ENCODE measurements at places on chromosomes 12 and 14.

GRCh38 chr12:42385326-42385841 is 59.4 kb downstream of the PPHLN1 start:
- no peak for DNase-seq

GRCh38 chr12:63955831-63956666 is 111.5 kb downstream of the SRGAP1 start:
- no peak for DNase-seq

DNA sequence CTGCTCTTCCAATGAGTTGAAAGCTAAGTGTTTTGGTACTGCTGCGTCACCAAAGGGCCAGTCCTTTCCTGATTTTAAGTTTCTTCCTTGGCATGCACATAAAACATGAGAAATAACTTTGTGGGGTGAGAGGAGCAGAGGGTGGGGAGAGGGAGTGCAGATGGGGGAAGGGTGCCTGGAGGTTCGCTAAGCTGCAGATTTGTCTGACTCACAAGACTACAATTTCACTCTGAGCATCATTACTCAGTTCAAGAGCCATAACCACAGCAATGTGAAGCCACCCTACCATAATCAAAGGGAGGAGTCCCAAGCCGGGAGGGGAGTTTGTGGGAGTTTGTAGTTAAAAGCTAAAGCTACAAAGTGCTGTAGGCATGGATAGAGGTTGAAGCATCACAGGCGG is 136.1 kb downstream of the ANO2 start:
- DNase-seq: peak; percentile 23

DNA sequence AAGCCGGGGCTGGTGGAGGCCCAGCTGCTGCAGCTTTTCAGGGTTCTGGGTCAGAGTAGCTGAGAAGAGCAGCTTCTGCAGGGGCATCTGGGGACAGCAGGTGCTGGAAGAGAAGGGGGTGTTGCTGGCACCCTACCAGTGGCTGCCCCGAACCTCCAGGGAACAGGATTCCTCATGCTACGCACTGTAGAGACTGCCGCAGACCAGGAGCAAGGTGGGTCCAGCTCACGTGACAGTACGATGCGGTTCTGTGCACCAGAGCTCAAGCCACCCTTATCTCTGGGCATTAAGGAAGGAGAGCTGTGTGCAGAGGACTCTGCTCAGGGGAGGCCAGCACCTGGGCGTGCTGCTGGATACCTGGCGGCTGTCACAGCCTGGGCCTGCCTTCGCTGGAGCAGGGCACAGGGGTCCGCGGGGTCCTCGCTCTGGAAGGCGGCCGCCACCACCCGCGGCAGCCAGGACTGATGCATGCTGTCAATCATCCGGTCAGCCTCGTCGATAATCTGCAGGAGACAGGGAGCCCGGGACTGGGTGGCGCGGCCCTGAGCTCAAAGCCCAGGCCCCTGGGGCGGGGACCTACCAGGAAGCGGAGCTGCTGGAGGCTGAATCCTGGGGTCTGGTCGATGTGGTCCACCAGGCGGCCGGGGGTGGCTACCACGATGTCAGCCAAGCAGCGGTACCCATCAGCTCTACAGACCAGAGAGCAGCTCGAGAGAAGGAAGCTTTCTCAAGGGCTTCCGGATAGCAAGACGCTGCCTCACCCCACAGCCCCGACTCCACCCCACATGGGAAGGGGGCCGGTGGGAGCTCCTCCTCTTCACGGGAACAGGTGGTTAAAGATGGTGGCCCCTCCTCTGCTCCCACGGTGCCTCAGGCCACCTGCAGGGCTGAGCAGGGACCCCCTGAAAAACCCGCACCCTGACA is 2.9 kb downstream of the DDX51 start:
- no peak for DNase-seq

DNA sequence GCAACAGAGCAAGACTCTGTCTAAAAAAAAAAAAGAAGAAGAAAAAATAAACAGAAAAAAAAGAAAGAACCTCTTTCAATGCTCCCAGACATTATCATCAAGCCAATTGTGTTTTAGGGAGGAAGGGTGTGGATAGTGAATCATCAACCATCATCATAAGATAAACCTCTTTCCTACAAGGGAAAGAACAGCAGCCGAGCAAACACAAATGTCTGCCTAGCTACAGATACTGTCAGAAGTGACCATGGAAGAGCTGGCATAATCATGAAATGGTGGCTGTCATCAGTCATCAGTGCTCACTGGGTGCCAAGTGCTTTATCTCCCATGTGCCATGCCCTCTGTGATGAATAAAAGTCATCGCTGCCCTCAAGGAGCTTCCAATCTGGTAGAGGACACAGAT is 46.6 kb downstream of the SLC17A8 start:
- no peak for DNase-seq

DNA sequence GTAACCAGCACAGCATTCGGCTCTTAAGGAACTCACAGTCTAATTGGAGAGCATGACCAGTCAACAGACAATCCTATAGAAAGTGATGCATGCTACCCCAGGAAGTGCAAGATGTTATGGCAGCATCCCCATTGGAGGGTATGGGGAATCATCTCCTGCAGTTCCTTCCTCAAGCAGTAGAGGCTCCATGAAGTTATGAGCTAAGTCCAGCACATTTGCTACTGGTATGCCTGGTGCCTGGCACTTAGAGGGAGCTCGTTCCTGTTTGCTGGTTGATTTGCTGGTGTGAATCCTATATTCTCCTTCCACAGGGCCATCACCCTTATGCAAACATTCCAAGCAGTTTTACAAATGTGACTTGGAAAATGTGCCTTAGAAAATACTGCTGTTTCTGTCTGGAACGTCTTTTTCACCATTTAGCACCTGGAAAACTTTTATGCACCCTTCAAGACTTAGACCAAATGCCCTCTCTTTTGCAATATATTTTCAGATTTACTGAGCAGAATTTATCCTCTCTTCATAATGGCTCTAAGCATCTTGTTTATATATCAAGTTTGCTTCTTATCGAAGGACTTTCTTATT is 136.1 kb upstream of the WSCD2 start:
- peak; percentile 67 for DNase-seq

GRCh38 chr14:34843011-34843554 is 32.1 kb downstream of the BAZ1A start:
- no peak for DNase-seq

DNA sequence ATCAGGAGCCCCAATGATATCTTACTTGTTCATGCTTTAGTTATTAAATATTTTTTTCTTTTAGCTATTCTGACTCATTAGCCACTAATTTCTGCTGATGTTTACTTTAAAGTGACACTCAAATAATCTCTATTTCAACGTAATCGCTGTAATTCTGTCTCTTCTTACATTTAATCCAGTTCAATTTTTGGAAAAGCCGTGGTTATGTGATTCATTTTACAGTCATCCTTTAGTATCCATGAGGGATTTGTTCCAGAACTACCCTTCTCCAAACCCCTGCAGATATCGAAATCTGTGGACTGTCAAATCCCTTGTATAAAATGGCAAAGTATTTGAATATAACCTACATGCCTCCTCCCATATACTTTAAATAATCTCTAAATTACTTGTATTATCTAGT is 1103.4 kb downstream of the LRFN5 start:
- no peak for DNase-seq

DNA sequence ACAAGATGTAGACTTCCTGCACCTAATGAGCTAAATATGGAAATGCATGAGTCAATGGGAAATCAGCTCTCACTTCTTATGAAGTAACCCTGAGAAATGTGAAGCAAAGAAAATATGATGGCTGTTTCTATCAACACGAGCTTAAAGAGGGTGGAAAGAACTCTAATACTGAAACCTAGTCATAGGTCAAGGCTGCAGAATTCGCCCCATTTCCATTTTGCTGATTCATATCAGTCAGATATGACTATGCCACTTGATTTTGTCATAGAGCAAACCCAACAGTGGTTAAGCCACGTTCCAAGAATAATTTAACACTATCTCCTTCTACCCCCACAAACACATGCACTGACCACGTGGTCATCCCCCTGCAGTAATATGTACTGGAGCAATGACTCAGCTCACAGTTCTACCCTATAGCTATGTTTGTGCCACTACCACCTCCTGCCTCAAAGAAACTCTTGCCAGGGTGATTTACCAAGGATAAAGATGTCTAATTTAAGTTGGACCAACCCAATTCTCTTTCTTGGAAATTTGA is 157.5 kb downstream of the TMTC3 start:
- no peak for DNase-seq

DNA sequence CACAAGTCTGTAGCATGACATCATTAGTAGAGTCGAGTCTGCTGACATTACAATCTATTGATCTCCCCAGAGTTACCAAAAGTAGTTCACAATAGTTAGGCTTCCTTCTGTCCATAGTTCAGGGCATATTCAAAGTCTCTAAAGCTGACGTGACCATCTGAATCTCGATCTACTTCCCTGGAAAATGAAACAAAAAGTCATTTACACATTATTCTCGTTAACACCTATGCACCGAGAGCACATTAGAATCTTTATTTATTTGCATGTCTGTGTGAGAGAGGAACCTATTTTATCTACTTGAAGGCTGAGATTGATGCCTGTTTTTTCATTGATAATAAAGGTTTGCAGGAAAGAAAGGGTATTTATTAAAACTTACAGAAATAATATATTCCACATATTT is 157.4 kb downstream of the EFCAB11 start:
- DNase-seq: no peak

GRCh38 chr14:92785667-92786426 is 8.3 kb upstream of the GOLGA5 start:
- DNase-seq: no peak

- no peak for DNase-seq
Measured at GRCh38 chr14:23137813-23138535, 18.9 kb upstream of the CEBPE start.

DNA sequence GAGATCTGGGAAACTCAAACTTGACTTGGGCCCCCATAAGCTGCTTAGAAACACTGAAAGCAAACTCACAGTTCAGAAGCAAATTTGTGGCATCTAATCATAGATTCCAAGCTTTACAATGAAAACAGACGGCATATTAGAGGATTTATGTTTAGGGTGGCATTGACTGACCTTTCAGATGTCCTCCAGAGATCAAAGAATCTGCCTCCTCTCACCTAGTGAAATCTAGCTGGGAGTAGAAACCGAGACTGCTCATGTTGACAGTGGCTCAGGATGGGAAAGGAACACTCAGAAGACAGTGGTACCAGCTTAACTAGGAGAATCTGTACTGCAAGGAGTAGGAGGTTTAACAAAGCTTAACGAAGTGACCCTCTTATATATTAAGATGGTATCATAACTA is 345.0 kb downstream of the GXYLT1 start:
- DNase-seq: no peak

GRCh38 chr14:52011523-52011922 is 22.2 kb downstream of the RTRAF start:
- no peak for DNase-seq

GRCh38 chr14:74308695-74309094 is 6.0 kb upstream of the ABCD4 start:
- DNase-seq: no peak

DNA sequence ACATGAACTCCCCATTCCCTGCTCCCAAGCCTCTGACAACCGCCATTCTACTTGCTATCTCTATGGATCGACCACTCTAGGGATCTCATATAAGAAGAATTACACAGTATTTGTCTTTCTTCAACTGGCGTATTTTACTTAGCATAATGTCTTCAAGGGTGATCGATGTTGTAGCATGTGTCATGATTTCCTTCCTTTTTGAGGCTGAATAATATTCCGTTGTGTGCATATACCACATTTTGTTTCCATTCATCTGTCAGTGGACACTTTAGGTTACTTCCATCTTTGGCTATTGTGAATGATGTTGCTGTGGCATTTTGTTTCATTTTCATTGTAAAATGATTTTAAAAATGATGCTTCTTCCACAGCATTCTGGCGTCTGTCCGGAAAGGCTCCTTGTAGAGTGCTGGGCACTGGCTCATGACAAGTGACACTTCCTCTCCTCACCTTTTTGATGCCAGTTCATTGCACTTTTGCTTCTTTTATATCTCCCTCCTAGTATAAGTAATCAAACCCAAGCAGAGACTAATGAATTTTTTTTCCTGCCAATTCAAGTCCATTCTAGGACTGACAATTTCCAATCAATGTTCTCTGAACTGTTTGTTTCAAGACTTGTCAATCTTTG is 39.3 kb downstream of the SCN8A start:
- no peak for DNase-seq

- peak; percentile 20 for DNase-seq
Measured at GRCh38 chr12:94841177-94841576, 162.3 kb downstream of the NDUFA12 start.

DNA sequence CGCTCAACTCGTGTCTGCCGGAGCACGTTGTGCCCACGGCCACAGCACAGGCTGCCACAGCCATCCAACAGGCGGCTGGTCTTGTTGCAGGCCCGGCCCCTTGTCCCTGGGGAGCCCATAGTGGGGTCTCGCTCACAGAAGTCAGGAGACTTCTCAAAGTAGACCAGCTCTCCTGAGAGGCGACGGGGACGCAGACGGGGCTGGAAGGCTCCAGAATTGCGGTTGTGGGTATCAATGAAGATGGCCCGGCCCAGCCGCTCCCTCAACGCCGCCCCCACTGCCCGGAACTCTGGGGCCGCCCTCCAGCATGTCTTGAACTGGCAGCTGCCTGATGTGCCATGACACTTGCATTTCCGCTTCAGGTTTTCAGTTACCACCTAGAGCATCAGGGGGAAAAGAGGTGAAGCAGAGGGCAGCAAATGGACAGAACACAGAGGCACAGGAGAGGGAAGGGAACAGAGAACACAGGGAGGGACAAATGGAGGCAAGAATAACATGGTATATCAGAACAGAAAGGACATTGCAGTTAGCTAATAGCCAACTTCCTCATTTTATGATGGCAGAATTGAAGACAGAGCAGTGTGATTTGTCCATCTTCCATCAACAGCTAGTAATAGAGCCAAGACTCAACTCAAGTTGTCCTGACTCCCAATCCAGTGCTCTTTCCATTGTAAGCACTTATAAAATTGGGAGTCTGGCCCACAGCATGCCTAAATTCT is 5.2 kb downstream of the WNT10B start:
- no peak for DNase-seq

- no peak for DNase-seq
Measured at GRCh38 chr12:52524898-52525591, 4.9 kb upstream of the KRT5 start.

GRCh38 chr14:97297100-97297499 is 499.9 kb downstream of the VRK1 start:
- DNase-seq: no peak
